NCI-H2081 (cell line): ENCODE measurements at places on chromosomes 2 and 18.

- DNase-seq = no peak
These were observed 35.4 kb upstream of the RHOB start for GRCh38 chr2:20411361-20411894.

DNA sequence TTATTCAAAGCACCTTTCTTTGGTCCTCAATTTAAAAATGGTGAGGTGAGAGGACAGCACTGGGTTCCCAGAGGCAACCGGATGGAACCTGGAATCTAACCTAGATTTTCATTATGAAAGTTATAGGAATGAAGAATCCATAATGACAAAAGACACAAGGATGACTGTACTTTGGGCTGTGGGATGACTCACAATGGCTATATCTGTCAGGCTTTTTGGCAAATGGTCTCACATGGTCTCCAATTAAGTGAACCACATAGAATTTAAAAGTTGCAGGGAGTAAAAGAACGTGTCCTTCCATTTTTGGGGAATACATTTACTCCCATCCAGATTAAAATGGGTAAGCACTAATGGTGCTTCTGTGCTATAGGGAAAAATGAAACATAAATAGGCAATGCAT lies 31.8 kb upstream of the LYPD1 start:
- no peak for DNase-seq

GRCh38 chr2:1563084-1563857 lies 150.0 kb downstream of the TPO start:
- no peak for DNase-seq

- no peak for DNase-seq
These were observed 68.1 kb upstream of the CTAGE1 start for GRCh38 chr18:22485808-22486244.

DNA sequence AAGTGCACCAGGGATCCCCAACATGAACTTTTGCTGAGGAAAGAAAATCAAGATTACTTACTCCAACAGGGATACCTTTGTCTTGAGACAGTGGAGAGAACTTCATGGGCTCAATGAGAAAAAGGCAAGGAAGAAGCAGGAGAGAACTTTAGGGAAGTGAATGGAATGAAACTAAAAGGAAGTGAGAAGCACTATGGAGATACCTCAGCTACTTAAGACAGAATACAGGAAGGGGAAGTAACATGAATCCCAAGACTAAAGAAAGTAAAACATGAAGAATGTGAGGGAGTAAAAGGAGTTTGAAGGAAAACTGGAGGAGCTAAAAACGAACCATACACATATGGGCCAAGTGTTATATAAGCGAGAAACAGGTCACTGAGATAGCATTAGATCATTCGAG lies 32.4 kb upstream of the ACTR3 start:
- DNase-seq = no peak

- no peak for DNase-seq
These were observed 321.3 kb upstream of the TFPI start for GRCh38 chr2:187875261-187876141.

- DNase-seq = no peak
These were observed 251.2 kb upstream of the RBBP8 start for GRCh38 chr18:22681908-22682307.

DNA sequence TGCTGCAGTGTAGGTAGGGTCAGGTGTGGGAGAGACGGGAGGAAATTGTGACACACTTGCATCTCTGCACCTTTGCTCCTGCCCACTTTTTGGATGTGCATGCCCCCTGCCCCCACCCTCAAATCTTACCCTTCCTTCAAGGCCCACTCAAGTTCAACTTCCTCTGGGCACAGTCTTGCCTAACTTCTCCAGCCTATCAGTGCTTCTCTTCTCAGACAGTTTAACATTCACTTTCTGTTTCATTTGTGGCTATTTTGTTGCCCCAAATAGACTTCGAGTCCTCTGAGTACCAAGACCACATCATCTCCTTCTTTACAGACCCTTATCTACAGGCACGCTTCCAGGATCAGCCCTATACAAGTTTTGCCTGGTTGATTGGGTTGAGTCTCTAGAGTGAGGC lies 2.7 kb downstream of the ST8SIA5 start:
- DNase-seq = no peak

GRCh38 chr2:233281553-233281952 lies 26.1 kb upstream of the SAG start:
- DNase-seq = no peak

DNA sequence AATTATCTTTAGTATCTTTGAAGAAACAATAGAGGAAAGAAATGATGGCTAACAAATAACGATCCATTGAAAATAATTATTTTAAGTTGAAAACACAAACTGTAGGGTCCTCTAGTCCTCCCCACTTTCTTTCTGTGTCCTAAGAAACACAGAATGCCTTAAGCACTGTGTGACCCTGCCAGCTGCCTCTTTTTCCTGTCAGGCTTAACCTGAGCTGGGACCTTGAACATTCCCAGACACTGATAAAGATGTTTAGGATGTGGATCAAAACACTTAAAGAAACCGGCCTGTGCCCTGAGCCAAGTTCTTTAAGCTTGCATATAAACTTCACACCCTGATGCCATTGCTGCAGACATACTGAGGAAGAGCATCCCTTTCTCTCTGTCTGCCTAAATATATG lies 755.4 kb upstream of the VRK2 start:
- no peak for DNase-seq

DNA sequence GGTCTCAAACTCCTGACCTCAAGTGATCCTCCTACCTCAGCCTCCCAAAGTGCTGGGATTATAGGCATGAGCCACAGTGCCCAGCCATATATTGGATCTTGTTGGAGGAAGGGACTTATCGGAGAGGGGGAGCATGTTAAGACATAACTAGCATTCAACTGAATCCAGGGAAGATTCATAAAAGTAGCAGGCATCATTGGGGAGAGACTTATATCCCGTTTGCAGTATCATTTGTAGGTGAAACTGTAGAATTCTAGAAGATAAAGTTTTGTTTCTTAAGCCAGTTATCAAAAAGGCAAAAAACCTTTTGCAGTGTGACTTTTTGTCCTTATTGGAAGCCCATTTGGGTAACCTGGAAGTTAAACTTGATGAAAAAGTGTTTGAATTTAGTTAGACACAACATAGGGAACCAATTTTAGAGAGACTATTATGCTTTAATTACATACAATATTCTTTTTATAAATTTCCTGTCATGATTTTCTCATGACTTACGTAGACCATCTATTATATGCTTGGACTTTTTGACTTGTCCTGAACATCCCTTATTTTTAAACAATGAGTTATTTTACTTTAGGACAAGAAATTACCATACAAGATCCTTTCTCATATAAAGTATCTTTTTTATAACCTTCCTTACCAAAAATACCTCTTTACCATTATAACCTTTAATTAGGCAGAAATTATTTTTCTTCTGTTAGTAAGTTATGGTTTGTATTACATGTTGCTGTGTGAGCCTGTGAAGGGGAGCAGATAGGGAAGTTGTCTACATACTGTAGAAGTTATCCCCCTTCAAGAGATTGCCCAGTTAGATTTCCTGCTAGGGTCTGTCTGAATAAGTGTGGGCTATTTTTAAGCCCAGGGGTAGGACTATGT lies 20.3 kb downstream of the RAB3GAP1 start:
- DNase-seq = no peak

DNA sequence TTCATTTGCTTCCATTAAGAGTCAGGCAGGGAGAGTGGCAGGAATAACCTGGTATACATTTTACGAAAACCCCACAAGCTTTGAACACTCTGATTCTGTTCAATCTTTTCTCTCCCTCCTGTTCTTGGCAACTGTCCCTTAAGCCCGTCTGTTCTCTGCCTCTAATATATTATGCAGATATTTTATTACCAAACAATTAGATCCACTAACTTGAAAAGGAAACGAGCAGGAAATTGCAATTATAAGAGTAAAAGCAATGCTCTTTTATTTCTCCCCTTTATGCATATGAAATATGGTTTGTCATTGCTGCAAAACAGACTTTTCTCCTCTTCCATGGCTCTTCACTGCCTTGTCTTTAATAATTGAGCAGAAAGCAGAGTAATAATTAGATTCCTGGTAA lies 149.1 kb upstream of the CELF4 start:
- no peak for DNase-seq

- no peak for DNase-seq
These were observed 3.3 kb upstream of the ACOXL start for GRCh38 chr2:110729106-110729505.

- DNase-seq = no peak
These were observed 439.2 kb downstream of the PARD3B start for GRCh38 chr2:204984518-204984917.

GRCh38 chr2:132468821-132469675 lies 52.4 kb downstream of the GPR39 start:
- peak; percentile 95 for DNase-seq

DNA sequence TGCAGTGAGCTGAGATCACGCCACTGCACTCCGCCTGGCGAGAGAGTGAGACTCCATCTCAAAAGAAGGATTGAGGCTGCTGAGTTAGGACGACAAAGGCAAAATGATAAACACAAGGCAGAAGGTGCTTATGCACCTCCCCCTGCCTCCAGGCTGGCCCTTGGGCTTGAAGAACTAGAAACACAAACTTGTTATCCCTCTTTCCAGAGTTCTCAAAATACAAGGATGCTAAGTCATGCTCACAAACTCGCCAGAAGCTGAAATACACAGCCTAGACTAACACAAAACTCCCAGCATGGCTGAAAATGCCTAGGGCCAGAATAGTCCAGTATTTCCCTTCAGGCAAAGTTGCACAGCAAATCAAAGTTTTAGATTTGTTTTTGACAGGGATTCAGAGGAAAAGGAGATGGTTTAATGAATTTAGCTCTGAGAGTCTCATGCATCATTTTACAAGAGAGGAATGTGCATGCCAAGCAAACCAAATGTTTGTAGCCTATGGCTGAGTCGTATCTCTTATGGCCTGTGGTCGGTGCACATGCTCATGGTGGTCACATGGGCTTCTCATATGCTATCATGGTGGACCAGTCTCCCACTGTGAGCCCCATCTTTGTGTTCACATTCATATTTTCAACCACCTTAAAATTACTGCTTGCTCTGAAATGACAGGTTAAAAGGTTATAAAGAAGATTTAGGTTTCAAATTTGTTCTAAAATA lies 16.2 kb upstream of the MREG start:
- DNase-seq = no peak

- DNase-seq = no peak
These were observed 45.8 kb downstream of the TCF7L1 start for GRCh38 chr2:85178980-85179411.

DNA sequence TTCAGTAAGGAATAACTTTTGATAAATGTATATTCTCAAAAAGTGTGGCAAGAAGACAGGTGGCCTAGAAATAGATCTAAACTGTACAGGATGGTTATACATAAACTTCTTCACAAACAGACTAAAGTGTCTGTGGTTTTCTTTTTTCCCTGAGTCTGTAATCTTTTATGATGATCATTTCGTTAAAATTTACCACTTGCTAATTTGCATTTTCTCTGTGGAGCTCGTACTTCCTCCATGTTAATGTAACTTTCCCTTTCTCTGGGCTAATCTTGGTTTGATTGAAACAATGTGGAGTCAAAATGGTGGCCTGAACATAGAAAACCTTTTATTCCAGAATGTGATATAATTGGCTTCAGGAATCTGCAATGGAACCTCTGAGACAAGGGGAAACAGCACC lies 166.2 kb downstream of the FTCDNL1 start:
- DNase-seq = no peak

DNA sequence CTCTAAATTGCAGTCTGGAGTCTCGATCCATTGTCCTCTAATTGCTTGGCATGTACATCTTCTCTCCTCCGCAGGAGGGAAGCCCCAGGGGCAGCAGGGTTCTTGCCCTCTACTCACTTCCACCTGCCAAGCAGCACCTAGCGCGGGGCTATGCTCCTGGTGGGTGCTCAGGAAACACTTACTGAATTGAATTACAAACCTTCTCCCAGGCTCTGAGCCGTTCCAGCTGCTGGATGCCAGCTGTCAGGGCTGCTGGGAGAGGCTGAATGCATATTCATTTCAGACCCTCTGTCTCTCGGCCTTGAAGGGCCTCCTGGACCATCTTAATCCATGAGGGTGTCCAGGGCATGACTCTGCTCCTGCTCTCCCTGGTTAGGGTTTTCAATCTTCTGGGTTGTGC lies 94.0 kb downstream of the CELF4 start:
- DNase-seq = peak; percentile 78

DNA sequence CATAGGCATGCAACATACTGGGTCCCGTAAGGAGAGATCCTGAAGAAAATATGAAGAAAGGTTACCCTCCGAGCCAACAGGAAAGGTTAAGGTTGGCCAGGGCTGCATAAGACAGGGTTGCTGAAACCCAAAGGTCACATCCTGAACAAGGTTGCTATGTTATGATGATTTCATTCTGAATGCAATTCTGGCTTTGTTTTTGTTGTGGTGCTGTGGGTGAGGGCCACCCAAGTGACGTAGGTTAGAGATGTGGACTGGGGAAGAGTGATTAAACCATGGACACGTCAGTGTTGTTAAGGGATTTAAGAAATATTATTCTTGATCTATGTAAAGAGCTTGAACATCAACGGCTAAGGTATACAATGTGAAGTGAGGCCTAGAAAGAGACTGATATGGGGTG lies 60.0 kb downstream of the ZEB2 start:
- no peak for DNase-seq

- DNase-seq = no peak
These were observed 96.4 kb downstream of the ITGB1BP1 start for GRCh38 chr2:9326975-9327374.

DNA sequence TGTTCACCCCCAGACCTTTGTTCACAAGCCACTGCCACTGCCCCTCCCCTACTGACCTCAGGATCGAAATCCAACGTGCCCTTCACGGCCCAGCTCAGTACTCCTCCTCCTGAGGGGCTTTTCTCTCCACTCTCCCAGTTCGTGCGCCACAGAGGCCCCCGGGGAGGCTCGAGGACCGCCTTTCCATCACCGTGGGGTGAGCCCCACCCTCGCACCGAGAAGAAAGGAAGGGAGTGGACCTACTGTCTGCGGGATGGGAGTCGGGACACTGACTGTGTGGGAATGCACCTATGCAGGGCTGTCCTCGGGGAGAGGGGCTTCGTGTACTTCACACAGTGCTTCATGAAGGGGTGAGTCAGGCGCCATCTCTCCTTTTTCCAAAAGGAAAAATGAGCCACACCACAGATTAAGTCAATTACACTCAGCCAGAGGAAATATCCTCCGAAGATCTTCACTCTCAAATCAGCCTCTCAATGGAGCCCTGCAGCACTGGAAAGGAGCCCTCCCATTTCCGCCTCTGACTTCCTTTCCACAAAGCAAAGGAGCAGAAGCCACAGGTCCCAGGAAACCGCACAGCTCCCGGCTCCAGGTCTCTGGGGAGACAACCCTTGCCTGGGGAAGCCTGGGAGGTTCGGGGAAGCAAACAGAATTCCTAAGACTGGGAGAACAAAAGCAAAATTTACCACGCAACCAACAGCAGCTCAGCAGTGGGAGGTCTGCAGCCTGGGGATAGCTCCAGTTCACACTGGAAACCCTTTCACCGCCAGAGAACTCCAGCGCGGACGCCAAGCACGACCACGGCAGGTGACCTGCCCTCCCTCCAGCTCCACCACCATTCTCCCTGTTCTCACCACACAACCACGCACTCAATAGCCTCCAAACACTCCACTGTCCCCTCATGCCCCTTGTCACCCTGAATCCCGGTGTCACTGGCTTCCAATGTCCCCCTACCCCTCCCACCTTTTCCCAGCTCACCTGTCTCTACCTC lies 21.6 kb downstream of the ADCY3 start:
- DNase-seq = no peak
